Anterior cingulate cortex (tissue), 58 donors: ENCODE measurements at places on chromosomes 16 and 17.

GRCh38 chr17:34798581-34798980, 162.7 kb downstream of the CCT6B start:
- DNase-seq = no peak

- DNase-seq = no peak
Observed at GRCh38 chr16:86222965-86223551, 287.3 kb upstream of the FOXF1 start.

DNA sequence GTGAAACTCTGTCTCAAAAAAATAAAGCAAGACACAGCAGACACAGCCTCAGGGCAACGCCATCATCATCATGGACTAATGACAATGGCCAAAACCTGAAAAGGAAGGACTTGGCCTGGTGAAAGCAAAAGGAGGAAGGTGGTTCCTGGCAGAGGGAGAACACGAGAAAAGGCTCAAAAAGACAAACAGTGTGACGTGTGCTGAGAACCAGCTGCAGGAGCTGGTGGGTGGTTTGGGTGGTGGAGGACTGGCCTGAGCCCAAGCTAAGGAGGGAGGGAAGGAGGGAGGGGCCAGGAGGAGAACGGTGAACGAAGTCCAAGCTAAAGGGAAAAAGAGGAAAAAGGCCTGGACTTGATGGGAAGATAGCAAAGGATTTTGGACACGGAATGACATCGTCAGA, 85.1 kb downstream of the SLC39A11 start:
- DNase-seq = no peak

DNA sequence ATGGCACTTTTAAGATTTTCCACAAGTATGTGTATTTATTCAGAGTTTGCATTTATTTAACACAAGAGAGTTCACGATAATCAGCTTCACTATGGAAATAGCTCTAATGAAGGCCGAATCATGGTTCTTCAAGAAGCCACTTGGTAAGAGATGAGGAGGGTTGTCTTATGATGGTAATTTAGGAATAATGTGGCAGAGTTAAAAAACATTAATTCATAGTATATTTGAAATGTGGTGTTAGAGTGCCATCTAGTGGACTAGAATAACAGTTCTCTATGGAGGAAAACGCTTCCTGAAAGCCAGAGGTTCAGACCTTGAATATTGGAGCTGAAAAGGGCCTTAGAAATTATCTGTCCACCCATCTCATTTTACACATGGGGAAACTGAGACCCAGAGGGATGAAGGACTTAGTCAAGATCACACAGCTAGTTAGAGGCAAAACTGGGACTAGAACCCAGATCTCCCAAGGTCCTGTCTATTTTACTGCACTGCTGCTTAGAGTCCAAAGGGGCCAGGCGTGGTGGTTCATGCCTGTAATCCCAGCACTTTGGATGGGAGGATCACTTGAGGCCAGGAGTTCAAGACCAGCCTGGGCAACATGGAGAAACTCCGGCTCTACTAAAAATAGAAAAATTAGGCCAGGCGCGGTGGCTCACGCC, 33.8 kb upstream of the KPNB1 start:
- no peak for DNase-seq

DNA sequence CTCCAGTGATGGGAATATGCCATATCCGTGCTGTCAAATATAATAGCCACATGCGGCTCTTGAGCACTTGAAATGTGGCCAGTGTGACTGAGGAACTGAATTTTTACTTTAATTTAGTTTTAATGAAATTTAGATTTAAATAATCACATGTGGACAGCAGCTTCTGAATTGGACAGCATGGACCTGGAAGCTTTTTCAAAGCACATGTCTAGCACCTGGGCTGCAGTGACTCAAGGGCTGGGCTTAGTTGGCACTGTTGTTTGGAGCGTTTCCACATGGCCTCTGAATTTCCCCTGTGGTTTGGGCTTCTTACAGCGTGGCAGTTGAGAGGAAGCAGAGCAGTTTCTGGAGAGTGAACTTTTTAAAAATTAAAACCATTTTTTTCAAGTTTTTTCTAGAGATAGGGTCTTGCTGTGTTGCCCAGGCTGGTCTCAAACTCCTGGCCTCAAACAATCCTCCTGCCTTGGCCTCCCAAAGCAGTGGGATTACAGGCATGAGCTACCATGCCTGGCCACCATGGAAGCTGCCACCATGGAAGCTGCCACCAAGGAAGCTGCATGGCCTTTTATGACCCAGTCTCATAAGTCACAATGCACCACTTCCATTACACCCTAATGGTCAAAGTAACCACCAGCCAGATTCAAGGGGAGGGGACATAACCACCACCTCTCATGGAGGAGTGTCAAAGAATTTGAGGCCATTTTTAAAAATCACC, 6.7 kb upstream of the TOB1 start:
- no peak for DNase-seq

DNA sequence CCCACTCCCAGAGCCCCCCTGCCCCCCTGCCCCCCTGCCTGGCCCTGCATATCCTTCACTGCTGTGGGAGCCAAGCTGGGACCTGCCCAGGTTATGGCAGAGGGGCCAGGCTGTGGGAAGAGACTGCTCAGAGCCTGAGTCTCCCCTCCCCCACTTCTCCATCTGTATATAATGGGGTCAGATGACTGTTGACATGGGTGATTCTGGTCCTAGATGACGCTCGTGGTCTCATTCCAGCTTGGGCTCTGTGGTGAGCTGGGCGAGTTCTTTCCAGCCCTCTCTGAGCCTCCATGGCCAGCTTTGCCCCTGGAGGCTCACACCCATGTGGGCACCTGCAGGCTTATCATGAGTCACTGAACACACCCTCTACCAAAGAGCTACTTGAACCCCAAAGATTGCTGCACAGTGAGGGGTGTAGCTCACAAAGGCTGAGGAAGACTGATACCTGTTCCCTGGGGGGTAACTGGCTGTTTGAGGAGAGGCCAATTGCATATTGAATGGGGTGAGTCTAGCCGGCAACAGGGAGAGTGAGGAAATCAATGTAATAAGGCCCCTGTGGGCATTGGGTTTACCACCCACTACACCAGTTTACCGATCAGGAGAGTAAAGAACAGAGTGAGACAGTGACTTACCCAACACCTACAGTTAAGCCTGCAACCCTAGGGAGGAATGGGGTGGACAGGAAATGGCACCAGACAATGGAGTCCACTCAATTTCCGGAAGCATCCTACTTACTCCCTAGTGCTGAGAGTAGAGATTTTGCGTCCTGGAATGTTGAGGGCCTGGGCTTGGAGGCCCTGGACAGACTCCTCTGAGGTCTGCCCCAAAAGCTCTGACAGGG, 4.2 kb upstream of the SREBF1 start:
- DNase-seq = no peak

DNA sequence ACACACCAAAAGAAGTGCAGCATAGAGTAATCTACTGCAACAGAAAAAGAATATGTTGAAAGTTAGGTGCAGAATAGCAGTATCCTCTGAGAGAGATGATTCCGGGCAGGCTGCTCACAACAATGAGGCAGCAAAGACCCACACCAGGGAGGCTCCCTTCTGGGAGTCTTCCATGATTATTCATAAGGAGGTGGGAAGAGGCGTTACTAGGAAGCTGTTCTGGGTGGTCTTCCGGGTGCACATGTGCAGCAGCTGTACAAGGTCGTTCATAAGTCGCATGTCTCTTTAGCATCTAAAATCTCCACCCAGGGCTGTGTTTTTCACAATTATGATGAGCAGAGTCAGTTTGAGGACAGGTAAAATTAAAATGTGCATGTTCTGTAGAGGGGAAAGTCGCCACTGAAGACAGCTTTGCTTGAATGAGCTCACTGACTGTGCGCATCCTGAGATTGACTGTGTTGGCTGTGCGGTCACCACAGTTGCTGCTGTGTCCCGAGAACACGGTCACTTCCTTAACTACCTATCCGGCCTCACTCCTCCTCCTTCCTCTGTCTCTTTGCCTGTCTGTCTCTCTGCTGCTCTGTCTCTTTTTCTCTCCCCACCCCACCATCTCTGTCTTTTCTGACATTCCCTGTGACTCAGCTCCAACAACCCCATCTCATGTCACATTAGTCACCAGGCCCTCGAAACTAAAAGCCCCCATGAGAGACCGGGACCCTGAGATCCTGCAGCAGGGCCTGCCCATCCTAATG, 125.5 kb upstream of the HSBP1 start:
- no peak for DNase-seq

- no peak for DNase-seq
Observed at GRCh38 chr16:5176505-5176904, 78.9 kb upstream of the EEF2KMT start.

DNA sequence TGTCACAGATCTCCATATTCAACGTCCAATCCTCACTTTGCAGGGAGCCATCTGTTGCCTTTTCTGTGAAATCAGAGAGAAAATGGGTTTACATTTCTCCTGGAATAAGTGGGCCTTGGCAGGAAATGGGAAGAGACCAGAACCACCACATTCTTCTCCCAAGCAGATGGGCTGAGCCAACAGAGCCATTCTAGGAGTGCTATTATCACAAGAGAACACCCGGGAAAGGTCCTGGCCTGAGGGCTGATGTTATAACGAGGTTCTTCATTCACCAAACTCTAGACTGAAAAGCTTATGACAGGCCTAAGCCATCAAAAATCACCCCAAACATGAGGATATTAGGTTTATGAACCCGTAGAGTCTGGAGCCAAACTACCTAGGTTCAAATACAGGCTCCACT, 64.7 kb downstream of the TOM1L2 start:
- no peak for DNase-seq

- DNase-seq = no peak
Observed at GRCh38 chr16:65116216-65116615, 5.6 kb downstream of the CDH11 start.

- no peak for DNase-seq
Observed at GRCh38 chr17:36130346-36130745, 26.7 kb downstream of the CCL4 start.

GRCh38 chr16:77613095-77613494, 109.2 kb upstream of the NUDT7 start:
- no peak for DNase-seq

- no peak for DNase-seq
Observed at GRCh38 chr16:10940501-10941079, 1.7 kb downstream of the DEXI start.

- no peak for DNase-seq
Observed at GRCh38 chr17:16927641-16928321, 44.1 kb downstream of the TNFRSF13B start.
